NCI-H1436 (cell line): ENCODE measurements at places on chromosomes 16 and 17.

DNA sequence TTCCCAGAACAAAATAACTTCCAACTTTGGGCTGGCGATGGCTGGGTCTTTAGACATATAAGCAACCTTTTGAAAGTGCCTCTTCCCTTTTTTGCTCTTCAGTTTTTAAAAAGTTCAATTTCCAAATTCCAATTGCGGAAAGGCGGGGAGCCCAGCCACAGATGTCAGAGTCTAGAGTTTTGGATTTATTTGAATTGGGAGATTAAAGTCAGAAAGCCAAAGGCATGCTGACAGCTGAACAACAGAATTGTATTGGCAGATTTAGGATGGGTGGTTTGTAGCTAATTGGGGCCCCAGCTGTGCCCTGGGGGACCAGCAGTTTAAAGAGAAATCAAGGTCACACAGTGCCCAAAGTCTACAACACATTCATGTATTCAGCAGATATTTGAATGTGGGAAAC, 10.5 kb downstream of the YPEL2 start:
- DNase-seq, result no peak

- DNase-seq, result no peak
These were observed 117.8 kb downstream of the SOCS1 start for GRCh38 chr16:11138022-11138768.

DNA sequence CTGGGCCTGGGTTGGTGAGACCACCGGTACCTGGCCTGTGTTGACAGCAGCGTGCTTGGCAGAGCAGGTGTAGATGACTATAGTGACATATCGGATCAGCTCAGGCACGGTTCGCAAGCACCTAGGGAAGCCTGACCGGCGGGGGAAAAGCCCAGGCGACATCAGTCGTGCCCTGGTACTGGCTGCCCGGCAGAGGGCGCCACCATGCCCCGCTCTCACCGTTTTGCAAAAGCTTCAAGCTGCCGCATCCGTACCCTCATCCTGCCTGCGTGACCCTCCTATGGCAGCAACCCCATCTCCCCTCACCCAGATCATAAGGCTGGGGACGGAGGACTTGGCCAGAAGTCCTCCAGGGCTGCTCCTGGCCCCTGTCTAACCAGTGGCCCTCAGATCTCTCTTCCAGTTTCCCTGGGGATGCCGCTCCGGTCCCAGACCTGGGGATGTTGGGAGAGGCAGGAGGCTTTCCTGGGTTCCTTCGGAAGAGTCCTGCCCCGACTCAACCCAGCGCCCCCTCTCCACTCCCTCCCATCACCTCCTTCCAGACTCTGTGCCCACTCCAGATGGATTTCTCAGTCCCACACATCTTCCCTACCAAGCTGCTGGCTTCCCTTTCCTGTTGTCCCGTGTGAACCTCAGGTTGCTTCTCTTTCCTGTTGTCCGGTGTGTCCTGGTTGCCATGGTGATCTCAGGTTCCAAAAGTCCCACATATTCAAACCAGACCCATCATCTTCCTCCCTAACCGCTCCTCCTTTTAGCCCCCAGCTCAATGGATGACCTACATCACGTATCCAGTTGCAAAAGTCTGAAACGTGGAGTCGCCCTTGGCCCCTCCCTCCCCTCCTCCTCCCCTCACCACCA, 13.7 kb downstream of the ALOX12B start:
- peak; percentile 49 for DNase-seq

GRCh38 chr17:72408641-72409040, 287.8 kb downstream of the SOX9 start:
- no peak for DNase-seq
